DMS 273 treated with DMSO at 0.1 percent for 48 hours (cell line): ENCODE measurements at places on chromosomes 4 and X.

DNA sequence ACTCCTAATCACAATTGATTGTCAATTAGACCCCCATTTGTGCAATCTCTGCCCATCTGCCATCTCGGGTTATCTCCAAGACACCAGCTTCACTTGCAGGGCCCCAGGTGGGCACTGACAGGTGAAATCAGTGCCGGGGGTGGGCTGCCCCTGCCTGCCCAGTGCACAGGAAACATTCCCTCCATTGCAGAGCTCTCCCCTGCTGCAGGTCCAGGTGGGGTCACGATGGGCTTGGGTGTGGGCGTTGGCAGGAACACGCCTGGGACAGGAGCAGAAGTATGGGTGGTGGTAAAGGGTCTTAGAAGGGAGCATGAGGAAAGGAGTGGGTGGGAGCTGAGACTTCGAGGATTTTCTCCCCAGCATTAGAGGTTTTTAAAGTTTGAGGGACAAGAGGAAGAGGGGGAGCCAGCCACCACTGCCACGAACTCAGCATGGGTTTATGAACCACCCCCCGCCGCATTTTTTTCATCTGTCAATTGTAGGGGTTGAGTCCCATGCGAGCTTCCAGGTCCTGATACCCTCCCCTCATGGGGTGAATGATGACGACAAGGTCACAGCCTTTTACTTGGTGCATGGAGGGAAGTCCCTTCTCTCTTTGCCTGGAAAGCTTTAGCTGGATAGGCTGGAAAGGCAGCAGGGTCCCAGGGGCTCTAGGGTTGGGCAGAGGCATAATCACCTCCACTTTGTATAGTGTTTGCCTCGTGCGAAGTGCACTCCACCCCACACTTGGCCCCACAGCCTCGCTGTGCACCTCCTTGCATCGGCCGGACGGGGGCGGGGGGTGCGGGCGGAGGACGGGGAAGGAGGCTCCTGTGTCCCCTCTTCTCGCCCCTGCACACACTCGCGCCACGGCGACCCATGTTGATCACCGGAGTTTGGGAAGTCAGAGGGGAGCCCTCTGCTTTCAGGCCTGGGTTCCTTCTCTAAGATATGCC lies 3.5 kb upstream of the NKX1-1 start:
- DNase-seq = no peak

- no peak for DNase-seq
These were observed 32.9 kb upstream of the SH3D19 start for GRCh38 chr4:151358266-151358665.

DNA sequence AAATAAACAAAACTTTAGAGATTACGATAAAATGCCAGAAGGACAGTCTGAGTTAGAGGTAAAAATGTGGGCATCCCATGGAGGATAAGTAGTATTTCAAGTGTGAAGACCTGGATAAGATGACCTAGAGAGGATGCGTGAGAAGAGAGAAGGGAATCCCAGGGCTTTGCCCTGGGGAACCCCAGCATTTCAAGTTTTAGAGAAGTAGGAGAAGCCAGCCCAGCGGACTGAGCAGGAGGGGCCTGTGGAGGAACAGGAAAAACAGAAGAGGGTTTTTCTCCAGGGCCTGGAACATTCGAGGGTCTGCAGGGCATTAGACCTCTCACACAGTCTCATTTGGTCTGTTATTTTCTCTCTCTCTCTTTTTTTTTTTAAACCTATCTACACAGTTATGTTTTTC lies 2.9 kb upstream of the CFP start:
- DNase-seq = no peak

- DNase-seq = no peak
These were observed 50.7 kb downstream of the SNX12 start for GRCh38 chrX:71017396-71017939.

DNA sequence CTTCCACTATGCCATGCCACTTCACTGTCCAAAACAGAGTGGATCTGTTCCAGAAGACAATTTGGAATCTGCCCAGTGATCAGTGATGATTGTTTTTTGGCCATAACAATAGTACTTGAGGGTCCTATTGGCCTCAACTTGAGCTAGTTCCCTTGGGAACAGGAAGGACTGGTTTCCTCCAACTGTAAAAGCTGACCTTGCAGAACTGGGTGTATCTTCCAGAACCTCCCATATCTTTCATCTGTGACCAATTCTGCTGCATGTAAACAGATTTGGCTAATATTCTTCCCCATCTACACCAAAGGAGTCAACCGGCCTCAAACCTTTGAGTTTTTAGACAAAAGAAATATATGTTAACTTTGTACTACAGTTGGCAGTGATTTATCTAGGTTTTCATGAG lies 165.1 kb upstream of the TRPC5 start:
- DNase-seq = no peak
